A549 treated with RU486 at 1 μM for 4 hours (cell line): ENCODE measurements at places on chromosomes 13 and 19. TPM values are rescaled to one million over a fixed set of nuclear protein-coding genes. Genes with fewer than 3 reads are reported as not detected.

RFPL4A gene
- 0.22 to 0.86 TPM (median 0.56 TPM) in 5 replicates for total RNA-seq

RNF113B gene
- total RNA-seq: not detected in 5 replicates

ZNF442 gene
- not detected in 5 replicates for total RNA-seq

PLEKHA4 gene
- total RNA-seq: 1.5 to 3.0 TPM (median 2.4 TPM) in 5 replicates

GGN gene
- total RNA-seq: 0.11 to 0.75 TPM (median 0.47 TPM) in 5 replicates

FAM216B gene
- total RNA-seq: not detected in 5 replicates

SYCN gene
- total RNA-seq: not detected in 5 replicates

CATSPERD gene
- not detected in 5 replicates for total RNA-seq

WDR87 gene
- total RNA-seq: not detected in 5 replicates

PBX4 gene
- total RNA-seq: 1.5 to 2.1 TPM (median 1.9 TPM) in 5 replicates

TRAPPC6A gene
- total RNA-seq: 31.7 to 46.6 TPM (median 38.0 TPM) in 5 replicates

KLF12 gene
- total RNA-seq: 0.82 to 2.8 TPM (median 2.6 TPM) in 5 replicates

USHBP1 gene
- not detected in 5 replicates for total RNA-seq

GARIN5A gene
- total RNA-seq: 1.8 to 2.2 TPM (median 1.9 TPM) in 5 replicates

ZNF560 gene
- not detected in 5 replicates for total RNA-seq

C1QTNF9B gene
- total RNA-seq: not detected in 5 replicates

CD33 gene
- total RNA-seq: 0.02 to 0.14 TPM (median 0.09 TPM) in 3 of 5 replicates, not detected in the others

NXNL1 gene
- total RNA-seq: not detected in 5 replicates

TMPRSS9 gene
- total RNA-seq: not detected in 5 replicates

LMTK3 gene
- 2.1 to 4.7 TPM (median 4.2 TPM) in 5 replicates for total RNA-seq

PROZ gene
- not detected in 5 replicates for total RNA-seq

SLC25A42 gene
- 0.34 to 0.94 TPM (median 0.66 TPM) in 5 replicates for total RNA-seq

OR7D2 gene
- total RNA-seq: not detected in 5 replicates

IFNL1 gene
- 0.23 to 0.28 TPM in 2 of 5 replicates, not detected in the others for total RNA-seq

CYP4F3 gene
- 1.7 to 3.1 TPM (median 2.4 TPM) in 5 replicates for total RNA-seq

EHD2 gene
- 107 to 145 TPM (median 121 TPM) in 5 replicates for total RNA-seq
